ENCODE measurements at places on chromosomes 5 and 9. TPM values are rescaled to one million over a fixed set of nuclear protein-coding genes. Genes with fewer than 3 reads are reported as not detected.

MIGA2 gene
- 41.7 TPM for total RNA-seq

ADAMTSL2 gene
- total RNA-seq: not detected

ANKRD34B gene
- total RNA-seq: not detected

DNA sequence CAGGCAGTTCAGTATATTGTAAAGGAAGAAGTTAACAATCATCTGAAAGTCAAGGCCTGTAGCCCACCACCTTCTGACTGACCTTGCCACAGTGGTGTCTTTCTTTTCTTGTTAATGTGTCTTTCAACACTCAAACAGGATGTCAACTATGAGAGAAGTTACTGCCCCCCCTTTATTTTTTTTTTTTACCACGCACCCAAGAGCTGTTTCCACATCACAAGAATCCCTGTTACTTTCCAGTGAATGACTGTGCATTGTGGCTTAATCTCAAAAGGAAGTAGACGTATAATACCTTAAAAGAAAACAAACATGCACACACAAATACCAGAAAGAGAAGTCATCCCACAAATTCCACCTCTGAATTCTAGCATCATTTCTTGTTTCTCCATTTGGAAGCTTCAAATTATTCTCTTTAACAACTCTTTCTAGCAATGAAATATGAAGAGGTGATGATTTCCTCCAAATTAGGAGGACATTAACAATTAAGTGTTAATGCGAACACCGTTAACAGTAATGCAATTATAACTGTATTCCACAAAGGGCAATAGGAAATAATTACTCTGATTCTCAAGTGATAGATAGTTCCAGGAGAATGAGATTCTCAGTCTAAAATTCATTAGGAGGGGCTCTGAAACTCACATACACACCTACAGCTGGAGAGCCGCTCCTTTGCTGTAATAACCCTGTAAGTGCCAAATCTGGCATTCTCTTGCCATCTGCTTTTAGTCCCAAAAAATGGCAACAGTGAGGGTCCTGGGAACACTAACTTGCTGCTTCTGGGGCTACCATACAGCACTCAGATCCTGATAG, 201.0 kb downstream of the EFNA5 start:
- no peak overlapping the region for H3K4me3 ChIP-seq
- no peak overlapping the region for H3K27ac ChIP-seq
- H3K27me3 ChIP-seq: peaks cover 12% of the 10 kb centered on the region

DNA sequence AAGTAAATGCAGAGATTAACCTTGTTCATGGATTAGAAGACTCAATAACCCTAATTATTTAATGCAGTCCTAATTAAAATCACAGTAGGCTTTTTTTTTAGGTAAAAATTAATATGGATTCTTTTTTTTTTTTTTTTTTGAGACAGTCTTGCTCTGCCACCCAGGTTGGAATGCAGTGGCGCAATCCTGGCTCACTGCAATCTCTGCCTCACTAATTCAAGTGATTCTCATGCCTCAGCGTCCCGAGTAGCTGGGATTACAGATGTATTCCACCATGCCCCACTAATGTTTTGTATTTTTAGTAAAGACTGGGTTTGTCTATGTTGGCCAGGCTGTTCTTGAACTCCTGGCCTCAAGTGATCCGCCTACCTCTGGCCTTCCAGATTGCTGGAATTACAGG, 40.6 kb downstream of the DENND4C start:
- DNase-seq: no peak
- H3K27ac ChIP-seq: no peak overlapping the region
- H3K4me1 ChIP-seq: peaks cover 29% of the 10 kb centered on the region
- peaks cover 27% of the 10 kb centered on the region for H3K36me3 ChIP-seq
- H3K4me3 ChIP-seq: no peak overlapping the region
- H3K27me3 ChIP-seq: no peaks in the 10 kb centered on the region

- H3K4me3 ChIP-seq: no peak overlapping the region
- no peak for DNase-seq
- H3K27me3 ChIP-seq: no peaks in the 10 kb centered on the region
- peaks cover 9% of the 10 kb centered on the region for H3K36me3 ChIP-seq
These were observed 61.8 kb downstream of the SMIM15 start for GRCh38 chr5:61100437-61100836.

- peaks cover 5% of the 10 kb centered on the region for H3K4me1 ChIP-seq
- no peaks in the 10 kb centered on the region for H3K36me3 ChIP-seq
- H3K4me3 ChIP-seq: no peak overlapping the region
- no peak for DNase-seq
- H3K27ac ChIP-seq: no peak overlapping the region
- no peaks in the 10 kb centered on the region for H3K27me3 ChIP-seq
These were observed 125.9 kb downstream of the GADD45G start for GRCh38 chr9:89730715-89731114.

GRCh38 chr5:151684690-151685361, 1.9 kb downstream of the SPARC start:
- no peaks in the 10 kb centered on the region for H3K36me3 ChIP-seq
- peaks cover 7% of the 10 kb centered on the region for H3K4me1 ChIP-seq
- H3K4me3 ChIP-seq: no peak overlapping the region
- H3K27me3 ChIP-seq: peaks cover 39% of the 10 kb centered on the region
- no peak for DNase-seq
- no peak overlapping the region for H3K27ac ChIP-seq

GRCh38 chr9:89179540-89179894, 899 bp upstream of the SHC3 start:
- DNase-seq: no peak
- H3K4me3 ChIP-seq: no peak overlapping the region
- H3K4me1 ChIP-seq: peaks cover 10% of the 10 kb centered on the region
- no peak overlapping the region for H3K27ac ChIP-seq
- peaks cover 64% of the 10 kb centered on the region for H3K27me3 ChIP-seq

DNA sequence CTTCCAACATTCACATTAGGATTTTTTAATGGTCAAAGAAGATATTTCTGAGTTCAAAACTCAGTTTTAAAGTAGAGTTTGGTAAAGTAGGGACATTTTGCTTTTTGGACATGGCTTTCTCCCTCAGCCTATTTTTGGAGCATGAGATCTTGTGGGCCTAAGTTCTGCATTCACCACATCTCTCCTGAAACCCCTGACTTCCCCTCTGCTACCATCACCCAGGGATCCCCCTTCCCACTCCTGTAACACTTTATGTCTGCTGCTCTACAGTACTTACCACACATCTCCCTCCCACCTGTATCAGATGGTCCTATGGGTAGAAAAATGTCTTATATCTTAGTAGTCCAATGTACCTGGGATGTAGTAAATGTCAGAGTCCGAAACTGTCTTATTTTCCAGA, 48.2 kb upstream of the JAK2 start:
- peak overlapping the region; percentile 92 for H3K27ac ChIP-seq
- H3K27me3 ChIP-seq: no peaks in the 10 kb centered on the region
- H3K36me3 ChIP-seq: peaks cover 8% of the 10 kb centered on the region
- H3K4me1 ChIP-seq: peaks cover 57% of the 10 kb centered on the region

DNA sequence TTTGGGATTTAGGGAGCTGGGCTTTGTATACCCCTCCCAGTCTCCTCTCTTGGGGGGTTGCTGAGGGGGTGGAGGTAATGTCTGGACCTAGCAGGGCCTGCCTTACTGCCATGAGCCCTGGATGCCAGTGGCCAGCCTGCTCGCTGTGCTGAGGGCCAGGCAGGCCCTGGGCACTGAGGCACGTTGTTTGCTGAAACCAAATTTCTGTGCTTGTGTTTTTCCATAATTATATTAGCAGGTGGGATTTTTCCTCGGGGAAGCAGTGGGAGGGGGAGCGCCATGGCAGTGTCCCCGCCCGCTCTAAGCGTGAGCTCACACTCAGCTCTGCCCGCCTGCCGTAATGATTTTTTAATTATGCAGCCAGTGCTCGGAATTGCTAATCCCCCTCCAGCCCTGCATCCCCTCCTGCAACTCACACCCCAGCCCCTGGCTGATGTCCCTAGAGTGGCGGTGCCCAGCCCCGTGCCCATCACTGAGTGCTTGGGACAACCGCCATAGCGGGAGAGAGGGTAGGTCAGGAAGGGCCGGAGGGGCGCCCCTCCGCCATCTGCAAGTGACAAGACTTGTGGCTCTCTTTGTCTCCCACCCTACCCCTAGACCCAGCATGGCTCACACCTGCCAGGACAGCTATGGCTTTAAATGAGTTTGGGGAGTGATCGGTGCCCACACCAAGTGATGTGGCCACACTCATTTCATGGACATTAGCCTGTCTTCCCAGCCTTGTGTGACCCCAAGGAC, 20.9 kb downstream of the CXXC5 start:
- H3K36me3 ChIP-seq: no peaks in the 10 kb centered on the region
- H3K4me1 ChIP-seq: peaks cover 24% of the 10 kb centered on the region
- peaks cover 5% of the 10 kb centered on the region for H3K27me3 ChIP-seq
